ENCODE measurements at places on chromosomes 5 and 9.

DNA sequence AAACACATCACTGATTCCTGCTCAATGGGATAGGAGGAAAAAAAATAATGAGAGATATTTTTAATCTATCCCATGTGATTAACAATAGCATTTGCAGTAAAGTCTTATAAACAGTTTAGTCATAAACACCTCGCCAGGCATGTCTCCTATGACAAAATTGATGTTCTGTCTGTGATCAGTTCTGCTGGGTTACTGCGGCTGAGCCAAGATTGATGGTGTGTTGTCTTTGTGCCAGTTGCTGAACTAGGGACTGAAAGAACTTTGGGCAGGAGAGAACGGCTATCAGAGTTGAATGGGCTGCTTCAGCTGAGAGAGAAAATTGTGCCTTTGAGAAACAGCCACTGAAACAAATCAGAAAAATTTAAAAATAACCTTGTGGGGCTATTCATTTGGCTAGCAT, 37.3 kb upstream of the MAMDC2 start:
- DNase-seq = no peak

DNA sequence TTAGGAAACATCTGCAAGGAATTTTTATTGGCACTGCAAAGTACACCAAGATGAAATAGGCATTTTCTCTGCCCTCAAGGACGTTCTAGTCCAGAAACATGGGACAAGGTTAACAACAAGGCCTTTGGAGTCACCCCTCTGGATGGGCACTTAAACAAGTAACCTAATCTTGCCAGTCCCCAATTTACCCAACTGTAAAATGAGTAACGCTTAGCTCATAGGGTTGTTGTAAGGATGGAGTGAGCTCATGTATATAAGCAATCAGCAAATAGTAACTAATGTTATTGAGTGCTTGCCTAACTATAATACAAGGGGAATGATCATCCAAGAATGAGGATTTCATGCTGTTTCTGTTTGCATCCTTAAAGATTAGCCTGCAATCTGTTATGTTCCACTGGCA, 189.3 kb downstream of the PAPPA start:
- DNase-seq = no peak

GRCh38 chr9:120080849-120081248, 499.1 kb downstream of the CDK5RAP2 start:
- DNase-seq = no peak

DNA sequence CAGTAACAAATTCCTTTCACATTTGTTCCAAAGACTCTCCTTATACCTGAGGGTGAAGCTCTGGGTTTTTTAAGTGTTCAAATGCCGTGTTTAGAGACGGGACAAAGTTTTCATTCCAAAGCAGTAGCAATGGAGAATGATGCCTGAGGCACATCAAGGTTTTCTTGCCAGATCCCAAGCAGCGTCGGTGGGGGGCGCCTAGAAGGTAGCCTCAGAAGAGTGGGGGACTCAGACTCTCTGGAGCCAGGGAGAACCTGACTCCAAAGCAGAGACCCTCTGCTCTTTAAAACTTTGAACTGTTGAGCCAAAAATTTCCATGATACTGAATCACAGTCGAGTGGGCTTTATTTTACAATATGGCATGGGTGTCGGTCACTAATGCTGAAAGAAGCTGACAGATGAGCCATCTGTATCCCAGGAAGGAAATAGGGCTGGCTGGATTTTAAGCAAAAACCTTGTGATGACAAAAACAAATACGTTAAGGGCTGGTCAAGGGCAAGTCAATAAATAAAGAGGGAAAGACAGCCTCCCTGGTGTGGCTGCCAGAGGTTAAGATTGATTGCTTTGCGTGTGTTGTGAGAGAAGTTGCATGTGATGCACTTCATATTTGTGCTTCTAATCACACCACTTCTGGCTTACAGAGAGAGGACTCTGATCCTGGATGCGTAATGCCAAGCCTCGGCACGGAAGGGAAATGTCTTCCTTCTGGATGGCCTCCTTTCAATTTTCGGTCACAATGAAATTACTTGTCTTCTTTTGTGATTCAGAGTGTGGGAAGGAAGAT, 161.1 kb upstream of the EFNA5 start:
- DNase-seq = no peak

DNA sequence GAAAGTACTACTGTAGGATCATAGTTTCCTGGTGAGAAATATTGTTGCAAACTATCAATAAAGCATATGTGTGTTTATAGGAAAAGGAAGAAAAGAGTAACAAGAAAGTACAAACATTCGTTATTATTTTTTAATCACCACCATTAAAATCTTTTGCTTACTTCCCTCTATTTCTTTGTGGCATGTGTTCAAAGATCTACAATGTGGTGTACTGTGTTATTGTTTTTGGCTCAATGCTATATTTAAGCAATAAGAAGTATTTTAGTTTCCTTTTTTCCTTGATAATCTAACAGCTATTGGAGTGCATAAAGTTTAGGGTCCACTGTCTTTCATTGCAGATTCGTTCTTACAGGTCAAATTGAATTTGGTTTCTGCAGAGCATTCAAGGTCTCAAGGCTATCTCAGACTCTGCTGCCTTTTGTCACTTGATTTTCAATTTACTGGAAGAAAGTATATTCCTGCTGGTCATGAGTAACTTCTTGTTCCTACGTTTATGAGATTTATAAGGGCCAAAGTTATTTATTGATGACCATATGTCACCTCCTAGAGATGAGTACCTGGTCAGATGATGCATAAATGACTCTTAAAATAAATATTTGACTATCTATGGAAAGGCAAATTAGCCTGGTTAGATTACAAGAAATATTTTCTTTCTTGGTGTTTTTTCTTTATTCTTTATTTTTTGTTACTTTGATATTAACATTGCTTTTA, 323.0 kb downstream of the TMEM167A start:
- no peak for DNase-seq

DNA sequence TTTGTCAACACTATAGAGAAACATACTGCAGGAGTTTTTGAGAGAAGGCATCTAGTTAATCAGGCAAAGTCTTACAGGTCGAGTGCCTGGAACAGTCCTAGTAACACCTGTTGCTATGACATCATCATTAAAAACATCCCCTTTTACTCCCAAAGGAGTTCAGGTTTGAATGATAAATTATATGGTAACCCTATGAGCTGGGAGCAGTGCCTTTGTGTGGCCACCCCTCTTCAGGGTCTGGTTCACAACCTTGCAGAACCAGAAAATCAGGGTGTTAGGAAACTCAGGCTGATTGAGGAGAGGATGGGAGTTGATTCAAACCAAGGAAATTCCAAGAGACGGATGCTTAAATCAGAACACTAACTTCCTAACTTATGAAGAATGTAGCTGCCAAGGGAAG, 179.1 kb upstream of the RASEF start:
- DNase-seq = no peak

- DNase-seq = no peak
These were observed 17.9 kb upstream of the POC5 start for GRCh38 chr5:75734913-75735789.

- no peak for DNase-seq
These were observed 1354.4 kb upstream of the C9orf72 start for GRCh38 chr9:28927691-28928090.

Data from NCI-H446 treated with DMSO at 0.1 percent for 48 hours (cell line).